CD4-positive, alpha-beta T cell treated with Interferon gamma for 1 hour (primary cell): ENCODE measurements at places on chromosomes 11 and 22.
A peak's percentile ranks its signal among the peaks of the same experiment; 100 is the strongest.

DNA sequence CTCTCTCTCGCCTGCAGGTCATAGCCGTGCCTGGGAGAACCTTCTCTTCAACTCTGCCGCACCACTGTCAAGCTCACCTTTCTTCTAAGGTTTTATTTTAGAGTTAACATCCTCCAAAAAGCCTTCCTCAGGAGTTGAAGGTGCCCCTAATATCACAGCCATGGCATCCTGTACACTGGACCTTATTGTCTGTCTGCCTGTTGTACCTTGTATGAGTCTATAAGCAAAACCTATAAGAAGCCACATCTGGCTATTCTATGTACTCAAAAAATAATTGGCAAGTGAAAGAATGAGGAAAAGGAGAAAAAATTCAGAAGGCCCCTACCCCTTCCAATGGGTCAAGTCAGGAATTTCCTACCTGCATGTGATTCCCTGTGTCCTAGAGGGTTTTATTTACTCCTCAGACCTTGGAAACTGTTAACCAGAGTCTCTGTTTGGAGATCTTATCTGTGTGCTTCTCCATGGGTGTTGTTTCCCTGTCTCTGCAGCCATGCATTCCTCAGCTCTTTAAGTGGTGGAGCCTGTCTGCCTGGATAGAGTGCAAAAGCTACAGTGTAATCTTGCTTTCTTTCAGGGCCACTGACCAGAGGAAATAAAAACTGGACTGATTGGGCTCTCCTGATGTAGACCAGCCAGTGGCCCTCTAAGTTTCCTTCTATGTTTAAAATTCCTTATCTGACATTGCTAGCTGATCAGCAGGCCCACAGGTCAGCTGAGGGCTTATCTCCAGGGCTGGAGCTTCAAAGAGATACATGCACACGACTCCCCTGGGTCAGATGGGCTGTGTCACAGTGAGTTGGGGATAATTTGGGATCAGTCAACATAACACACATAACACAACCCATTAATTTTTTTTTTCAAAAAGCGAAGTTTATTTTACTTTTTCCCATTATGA, 37.6 kb upstream of the TMEM135 start:
- no peak for DNase-seq

- DNase-seq: no peak
Observed at GRCh38 chr11:36507824-36508489, 2.1 kb downstream of the TRAF6 start.

DNA sequence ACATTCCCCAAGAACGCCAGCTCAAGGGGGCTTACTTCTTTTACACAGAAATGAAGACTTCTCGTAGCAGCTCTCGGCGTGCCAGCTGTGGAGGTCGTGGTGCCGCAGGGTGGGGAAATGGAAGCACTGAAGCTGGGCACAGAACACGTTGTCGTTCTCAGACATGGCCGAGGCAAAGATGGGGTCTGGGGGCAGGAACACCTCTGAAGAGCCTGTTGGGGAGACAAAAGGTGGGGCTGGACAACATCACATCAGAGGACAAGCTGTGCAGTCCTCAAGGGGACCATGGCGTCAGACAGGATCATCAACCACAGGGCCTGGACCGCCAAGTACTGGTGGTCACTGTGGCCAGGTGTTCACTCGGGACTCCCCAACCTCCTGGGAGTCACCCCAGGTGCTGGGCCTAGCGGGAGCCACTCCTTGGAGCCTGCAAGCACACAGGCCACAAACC, 65.2 kb downstream of the DGCR2 start:
- DNase-seq: no peak

DNA sequence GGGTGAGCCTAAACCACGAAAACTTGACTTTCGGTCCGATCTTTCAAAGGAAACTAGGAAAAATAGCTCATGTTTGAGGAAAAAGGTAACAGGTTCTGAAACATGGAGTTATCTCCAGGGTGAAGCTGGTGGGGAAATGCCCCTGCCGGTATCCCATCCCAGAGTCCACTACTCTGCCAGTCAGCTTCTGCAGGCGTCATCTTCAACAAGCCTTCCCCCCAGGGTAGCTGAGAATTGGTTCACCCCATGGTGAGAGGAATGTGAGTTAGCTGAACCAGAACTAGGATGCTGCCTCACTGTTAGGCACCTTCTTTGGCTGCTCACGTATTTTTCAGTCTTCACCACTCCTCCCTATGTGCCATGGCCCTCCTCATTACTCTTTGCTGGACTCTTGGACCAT, 1.1 kb downstream of the GVQW3 start:
- no peak for DNase-seq

GRCh38 chr22:47178339-47178738, 415.9 kb downstream of the TBC1D22A start:
- DNase-seq: no peak

GRCh38 chr11:77475206-77475605, 1.3 kb upstream of the PAK1 start:
- DNase-seq: no peak

GRCh38 chr11:20459865-20460264, 72.3 kb downstream of the PRMT3 start:
- no peak for DNase-seq

- DNase-seq: no peak
Observed at GRCh38 chr11:10639350-10639749, 54.2 kb downstream of the IRAG1 start.

DNA sequence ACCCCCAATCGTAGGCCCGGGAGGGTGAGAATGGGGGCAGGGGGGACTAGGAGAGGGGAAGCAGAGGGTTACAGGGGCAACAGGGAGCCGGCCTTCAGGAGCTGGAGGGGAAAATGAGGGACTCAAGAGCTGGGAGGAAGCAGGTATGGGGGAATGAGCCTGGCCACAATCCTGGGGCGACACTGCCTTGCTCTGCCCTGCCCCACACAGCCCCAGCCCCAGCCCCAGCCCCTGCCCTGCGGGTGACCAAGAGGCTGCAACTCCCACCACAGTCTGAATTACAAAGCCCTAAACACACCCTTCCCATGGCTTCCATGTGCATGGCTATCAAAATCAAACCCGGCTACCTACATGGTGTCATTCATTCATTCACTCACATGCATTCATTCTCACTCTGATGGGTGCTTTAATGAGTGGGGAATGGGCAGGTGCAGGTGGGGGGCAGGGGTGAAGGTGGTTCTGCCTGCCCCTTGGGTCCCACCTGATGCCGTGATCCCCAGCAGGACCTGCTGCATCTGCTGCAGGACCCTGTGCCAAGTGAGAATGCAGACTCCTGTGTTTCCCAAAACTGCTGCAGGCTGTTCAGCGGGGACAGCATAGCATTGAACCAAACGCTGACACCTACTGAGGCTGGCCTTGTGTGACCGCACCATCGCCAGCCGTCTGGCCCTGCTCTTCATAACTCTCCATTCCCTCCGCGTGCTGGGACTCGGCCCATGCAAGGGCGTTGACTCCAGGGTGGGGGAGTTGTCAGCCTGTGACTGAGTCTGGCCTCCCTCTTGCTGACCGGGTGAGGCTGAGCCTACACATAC, 9.5 kb upstream of the LINC01488 start:
- DNase-seq: no peak

- peak; percentile 90 for DNase-seq
Observed at GRCh38 chr11:27362749-27363575, at the start of gene CCDC34. Gene CCDC34, minus strand, starts transcription at chr11:27363215. Its CDS starts 21 bp downstream, at chr11:27363194.

- DNase-seq: no peak
Observed at GRCh38 chr11:27717801-27718229, 17.6 kb upstream of the BDNF start.

DNA sequence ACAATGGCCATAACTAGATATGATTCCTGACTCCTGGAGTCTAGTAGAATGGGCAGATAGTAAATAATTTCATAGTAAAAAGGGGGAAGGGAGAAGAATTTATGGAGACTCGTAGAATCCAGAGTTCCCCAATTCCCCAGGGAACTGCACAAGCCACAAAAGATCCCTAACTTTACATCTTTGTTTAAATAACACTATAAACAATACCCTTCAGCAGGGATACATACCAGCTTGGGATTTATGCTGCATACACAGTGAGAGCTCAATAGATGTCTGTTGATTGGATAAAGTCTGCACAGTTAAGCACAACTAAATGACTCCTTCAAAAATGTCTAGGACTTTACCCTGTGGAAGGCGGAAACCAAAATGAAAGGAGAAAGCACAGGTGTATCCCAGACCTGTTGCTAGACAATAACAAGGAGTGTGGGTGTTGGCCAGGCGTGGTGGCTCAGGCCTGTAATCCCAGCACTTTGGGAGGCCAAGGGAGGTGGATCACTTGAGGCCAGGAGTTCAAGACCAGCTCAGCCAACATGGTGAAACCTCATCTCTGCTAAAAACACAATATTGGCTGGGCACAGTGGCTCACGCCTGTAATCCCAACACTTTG, 6.8 kb downstream of the SLC35F2 start:
- no peak for DNase-seq

DNA sequence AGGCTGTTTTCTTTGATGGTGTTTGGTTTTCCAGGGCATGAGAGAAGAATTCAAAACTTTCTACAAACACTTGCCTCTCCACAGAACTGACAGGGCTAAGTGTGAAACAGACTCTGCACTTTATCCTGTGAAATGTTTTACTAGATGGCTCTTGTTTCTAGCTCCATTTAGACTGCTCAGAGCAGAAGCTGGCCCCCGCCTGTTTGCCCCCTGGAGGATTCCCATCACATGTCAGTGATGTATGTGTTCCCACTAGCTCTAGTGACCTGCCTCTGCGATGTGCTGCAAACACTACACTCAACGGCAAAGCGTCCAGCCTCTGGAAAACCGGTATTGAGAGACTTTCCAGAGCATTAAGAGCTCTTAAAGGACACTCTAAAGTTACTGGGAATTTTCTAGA, 41.4 kb upstream of the PCF11 start:
- DNase-seq: no peak

DNA sequence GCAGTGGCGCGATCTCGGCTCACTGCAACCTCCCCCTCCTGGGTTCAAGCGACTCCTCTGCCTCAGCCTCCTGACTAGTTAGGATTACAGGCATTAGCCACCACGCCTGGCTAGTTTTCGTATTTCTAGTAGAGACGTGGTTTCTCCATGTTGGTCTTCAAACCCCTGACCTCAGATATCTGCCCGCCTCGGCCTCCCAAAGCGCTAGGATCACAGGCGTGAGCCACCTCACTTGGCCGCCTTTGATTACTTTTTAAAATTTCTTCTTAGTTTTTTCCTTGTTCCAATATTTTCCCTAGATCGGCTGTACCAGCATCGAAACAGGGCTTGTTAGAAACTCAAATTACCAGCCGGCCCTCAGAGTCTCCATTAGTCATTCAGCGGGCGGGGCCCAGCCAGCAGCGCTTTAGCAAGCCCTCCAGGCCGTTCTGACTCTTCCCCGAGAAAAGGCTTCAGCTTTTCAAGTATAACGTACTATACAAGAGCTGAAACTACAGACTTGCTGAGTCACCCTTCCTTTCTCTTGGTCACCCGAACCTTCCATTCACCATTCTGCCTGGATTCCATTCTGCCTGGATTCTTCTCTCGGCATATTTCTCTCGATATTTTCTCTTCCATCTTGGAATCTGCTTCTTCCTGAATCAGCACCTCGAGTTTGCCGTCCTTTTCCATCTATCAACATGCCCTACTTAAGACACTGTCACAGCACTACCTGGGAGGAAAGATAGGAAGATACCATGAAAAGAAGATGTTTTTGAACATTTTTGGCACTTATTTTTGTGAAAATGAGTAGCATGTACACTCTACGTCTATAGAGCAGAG, 6.7 kb upstream of the CAPRIN1 start:
- DNase-seq: peak; percentile 31

GRCh38 chr11:32366666-32367065, 68.7 kb downstream of the WT1 start:
- DNase-seq: no peak

DNA sequence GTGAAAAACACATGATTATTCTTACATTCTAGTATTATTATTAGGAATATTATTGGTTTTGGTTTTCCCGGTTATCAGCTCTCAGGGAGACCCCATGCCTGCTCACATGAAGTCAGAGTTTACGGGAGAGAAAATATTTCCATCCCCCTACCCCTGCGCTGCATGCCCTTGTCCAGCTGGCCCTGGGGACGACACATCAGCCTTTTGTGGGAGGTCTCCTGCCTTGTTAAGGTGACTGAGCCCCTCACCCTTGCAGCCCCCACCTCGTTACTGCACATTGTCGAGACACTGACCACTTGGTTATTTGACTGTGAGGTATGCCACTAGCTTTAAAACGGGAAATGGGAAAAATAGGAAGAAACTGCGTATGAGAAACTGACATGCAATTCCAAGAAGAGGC, 63.0 kb downstream of the PARVG start:
- DNase-seq: no peak

GRCh38 chr22:25142102-25142501, 57.6 kb upstream of the CRYBB3 start:
- DNase-seq: no peak
